ENCODE measurements at places on chromosomes 4 and X.

- no peak for DNase-seq
Measured at GRCh38 chr4:94536049-94536448, 84.3 kb downstream of the PDLIM5 start.

DNA sequence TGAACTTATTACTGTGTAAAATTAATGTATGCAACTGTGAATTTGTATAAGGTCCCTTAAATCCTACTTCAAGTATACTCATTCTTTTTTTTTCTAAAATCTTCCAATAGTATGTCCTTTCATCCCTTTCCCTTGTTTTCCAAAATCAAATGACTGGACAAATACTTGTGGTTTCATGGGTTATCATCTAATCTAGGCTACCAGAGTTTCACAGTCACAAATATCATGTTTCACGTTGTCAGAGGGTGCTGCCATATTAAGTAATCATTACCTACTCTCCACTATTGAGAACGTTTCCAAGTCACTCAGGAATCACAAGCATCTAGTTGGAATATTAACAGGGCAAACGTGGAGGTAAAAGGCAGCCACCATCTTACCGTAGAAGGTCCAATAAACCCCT, 1235.0 kb upstream of the TENM3 start:
- DNase-seq = no peak

GRCh38 chrX:140712413-140713173, 3.0 kb downstream of the LINC00632 start:
- peak; percentile 1 for DNase-seq

- DNase-seq = no peak
Measured at GRCh38 chrX:38465686-38466085, 95.7 kb upstream of the TSPAN7 start.

DNA sequence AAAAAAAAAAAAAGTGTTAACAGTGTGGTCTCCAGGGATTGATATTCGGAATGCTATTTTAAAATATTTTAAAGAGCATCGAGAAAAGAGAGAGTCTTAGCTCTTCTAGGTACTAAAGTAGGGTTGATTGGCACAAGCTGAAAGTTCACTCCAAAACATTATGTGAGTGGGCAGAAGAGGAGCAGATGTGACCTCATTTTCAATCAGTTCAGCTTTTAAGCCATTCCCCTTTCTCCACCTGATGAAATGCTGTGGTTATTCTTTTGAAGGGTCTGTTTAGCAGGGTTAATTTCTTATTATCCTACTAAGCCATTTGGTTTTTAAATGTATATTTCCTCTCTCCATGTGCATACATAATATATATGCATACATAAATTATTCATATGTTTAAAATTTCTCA, 69.2 kb downstream of the GALNT7 start:
- DNase-seq = no peak
